ENCODE measurements at places on chromosomes 11 and 22.
A peak's percentile ranks its signal among the peaks of the same experiment; 100 is the strongest.

GRCh38 chr11:7964261-7964660 is 986 bp downstream of the NLRP10 start:
- no peak for DNase-seq

DNA sequence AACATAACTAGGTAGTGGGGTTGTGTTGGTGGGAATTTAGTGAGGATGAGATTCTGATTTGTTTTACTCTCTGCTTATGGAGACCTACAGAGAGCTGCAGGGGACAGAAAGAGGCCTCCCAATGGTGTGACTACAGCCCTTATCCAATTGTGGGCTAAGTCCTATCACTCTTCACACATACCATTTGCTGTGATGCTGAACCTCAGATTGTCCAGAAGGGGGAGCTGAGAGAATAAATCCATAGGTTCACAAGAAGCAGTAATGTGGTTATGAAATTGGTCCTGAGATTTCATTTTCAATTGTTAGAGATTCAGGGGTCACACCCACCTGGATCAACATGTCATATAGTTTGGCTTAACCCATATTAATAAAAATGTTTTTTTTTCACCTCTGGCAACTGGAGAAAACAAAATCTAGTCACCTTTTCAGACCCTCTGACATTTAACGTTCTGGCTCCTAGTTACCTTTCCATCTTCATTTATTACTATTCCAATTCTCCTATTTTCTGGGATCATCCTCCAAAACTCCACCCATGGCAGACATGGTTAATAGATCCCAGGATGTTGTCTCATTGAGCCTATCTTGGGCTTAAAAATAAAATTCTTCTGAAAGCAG is 53.3 kb upstream of the PTPN5 start:
- DNase-seq: peak; percentile 31

DNA sequence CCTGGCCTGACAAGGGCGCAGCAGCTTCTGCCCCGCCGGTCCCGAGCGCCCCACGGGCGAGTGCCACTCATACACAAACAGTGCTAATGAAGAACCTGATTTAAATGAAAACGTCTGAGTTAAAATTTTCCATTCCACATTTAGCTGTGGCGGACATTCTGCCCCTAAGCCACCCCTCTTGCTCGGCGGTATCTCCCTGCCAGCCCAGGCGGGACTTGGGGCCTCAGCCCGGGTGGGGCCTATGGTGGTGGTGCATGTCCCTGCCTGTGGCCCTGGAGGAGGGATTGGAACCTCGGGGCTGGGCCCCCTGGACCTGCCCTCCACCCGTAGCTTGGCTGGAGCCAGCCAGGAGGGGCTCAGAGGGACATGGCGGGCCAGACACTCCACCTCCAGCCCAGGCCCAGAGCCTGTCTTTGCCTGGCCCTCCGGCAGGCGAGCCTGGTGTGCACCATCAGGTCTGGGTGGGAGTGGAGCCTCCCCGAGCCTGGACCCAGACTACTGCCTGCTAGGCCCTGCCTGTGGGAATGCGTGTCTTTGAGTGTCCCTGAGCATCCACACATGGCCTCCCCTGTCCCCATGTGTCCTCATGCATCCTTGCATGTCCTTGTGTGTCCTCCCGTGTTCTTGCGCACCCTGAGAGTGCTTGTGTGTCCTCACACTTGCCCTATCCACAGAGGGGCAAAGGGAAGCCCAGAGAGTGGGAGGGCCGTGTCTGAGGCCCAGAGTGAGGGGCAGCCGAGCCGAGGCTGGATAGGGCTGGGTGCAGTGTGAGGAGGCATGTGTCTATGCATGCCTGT is 4.4 kb downstream of the ZDHHC8 start:
- no peak for DNase-seq

DNA sequence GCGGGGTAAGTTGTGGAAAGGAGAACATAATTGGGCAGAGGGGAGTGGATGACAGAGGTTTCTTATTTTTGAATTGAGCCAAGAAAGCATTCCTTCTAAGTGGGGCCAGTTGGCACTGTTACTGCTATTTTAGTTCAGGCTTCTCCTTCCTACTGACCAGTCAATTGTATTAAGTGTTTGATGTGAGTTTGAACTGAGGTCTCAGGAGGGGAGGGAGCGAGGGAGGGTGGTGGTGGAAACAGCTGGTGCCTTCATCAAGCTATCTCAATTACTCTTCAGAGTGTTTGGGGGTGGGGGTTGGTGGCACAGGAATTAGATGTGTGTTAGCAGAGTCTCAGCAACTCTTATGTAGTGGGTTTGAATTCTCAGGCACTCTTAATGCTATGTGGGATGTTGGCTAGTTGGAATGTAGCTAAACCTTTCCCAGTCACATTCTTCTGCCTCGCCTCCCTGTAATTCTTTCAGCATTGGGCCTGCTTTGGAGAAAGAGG is 14.5 kb downstream of the CTNND1 start:
- peak; percentile 87 for DNase-seq

- DNase-seq: no peak
Measured at GRCh38 chr11:31689559-31689958, 121.6 kb downstream of the PAX6 start.

GRCh38 chr22:24325105-24325757 is 54.6 kb downstream of the SPECC1L start:
- peak; percentile 98 for DNase-seq

DNA sequence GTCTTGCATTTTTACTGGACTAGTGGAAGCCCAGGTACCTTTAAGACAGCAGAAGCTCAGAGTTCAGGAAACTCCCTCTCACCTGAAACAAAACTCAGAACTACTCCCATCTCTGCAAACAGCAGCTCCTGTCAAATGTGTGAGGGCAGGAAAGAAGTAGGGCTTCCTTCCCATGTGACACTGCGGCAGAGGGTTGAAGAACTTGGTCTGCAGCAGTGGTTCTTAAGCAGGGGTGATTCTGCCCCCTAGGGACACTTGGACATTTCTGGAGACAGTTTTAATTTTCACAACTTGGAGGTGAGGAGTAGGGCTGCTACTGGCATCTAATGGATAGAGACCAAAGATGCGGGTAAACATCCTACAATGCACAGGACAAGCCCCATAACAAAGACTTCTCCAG is 63.4 kb downstream of the RCN1 start:
- peak; percentile 52 for DNase-seq

DNA sequence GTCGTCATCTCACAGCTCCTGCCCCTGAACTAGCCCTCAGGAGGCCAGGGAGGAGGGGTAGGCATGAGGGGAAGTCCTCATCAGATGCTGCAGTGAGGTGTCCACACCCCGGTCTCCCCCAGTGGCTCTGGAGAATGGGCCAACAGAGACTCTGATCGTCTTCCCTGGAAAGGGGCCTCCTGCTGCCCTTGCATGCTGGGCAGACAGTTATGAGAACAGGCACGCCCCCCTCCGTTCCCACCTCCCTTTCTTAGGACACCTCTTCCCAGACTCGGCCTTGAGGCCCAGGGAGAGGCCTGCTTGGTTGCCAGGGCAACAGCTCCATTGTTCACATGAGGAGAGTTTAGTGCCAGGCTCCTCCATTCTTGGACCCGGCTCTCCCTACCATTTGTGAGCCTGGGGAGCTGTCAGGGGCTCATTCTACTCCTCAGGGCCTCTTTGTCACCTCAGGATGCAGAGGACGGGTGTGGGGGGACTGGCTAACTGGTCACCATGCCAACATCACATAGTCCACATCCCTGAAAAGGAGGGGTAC is 157.7 kb downstream of the TTC17 start:
- no peak for DNase-seq

GRCh38 chr11:134142536-134142935 is 73.7 kb downstream of the JAM3 start:
- DNase-seq: peak; percentile 56

GRCh38 chr22:48287031-48287430 is 1524.6 kb downstream of the TBC1D22A start:
- no peak for DNase-seq

DNA sequence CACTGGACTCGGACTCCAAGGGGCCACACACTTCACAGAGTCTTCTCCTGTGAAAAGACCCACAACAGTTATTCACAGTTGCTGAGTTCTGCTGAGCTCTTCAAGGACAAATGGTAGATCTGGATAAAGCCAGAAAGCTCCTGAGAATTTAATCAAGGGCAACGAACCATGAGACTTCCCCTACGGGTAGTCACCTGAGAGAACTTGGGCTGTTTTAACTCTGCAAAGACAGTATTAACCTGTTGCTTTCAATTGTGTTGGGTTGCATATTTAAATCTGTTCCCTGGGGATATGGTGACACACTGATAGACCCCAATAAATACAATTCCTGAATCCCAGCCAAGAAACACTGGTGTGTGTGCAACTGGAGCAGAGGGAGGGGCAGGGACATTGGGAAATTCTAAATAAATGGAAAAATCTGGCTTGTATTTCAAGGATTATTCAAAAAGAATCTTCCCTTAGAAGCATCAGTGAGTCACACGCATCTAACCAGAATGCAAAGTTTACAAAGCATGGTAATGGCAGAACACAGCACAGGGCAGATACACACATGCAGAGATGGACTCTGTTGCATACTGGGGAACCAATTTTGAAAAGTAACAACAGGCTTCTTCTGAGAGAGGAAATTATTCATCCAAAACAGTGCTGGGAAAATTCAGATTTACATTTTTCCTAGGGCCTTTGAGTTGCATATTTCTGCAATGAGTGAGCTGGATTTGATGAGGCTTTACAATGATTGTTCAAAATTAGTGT is 4.0 kb downstream of the KCNJ1 start:
- peak; percentile 92 for DNase-seq

DNA sequence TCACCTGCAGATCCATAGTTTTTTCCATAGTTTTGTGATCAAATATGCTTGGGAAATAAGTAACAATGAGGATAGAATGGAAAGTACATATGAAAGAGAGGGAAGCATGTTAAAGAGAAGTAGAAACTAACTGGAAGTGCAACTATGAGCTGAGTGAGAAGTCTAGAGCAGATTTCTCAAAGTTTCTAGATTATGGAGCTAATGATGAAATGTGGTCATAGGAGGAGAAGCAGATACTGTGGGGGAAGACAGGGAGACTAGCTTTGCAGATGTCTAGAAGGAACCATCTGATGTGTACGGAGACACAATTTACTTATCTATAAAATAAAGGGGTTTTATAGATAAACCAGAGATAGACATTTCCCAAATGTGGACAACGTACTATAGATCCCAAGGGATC is 37.1 kb downstream of the RELT start:
- no peak for DNase-seq

GRCh38 chr11:64138398-64138797 is 27.5 kb downstream of the MACROD1 start:
- DNase-seq: no peak

- DNase-seq: peak; percentile 42
Measured at GRCh38 chr11:35141071-35141470, 2.1 kb downstream of the CD44 start.

DNA sequence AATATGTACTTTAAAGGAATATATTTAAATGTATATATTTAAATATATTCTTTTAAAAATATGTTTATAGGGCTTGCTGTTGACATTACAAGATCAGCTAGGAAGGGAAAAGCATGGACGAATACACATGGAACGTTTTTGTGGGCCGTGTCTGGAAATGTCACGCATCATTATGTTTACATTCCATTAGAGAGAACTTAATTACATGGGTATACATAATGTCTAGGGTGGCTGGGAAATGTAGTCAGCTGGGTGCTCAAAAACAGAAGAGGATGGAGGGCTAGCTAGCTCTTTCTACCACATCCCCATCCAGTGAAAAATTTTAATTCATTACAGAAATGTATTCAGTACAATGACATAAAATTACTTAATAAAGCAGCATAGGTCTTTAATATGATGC is 371.2 kb downstream of the DYNC2H1 start:
- no peak for DNase-seq

GRCh38 chr11:47932544-47932943 is 47.8 kb upstream of the PTPRJ start:
- DNase-seq: no peak

- peak; percentile 22 for DNase-seq
Measured at GRCh38 chr11:58958500-58958899, 19.2 kb downstream of the GLYATL1 start.

- DNase-seq: no peak
Measured at GRCh38 chr11:71138737-71139425, 113.5 kb downstream of the SHANK2 start.

- no peak for DNase-seq
Measured at GRCh38 chr11:41920374-41920773, 460.9 kb upstream of the LRRC4C start.

GRCh38 chr22:31350410-31350863 is 4.3 kb upstream of the PATZ1 start:
- DNase-seq: peak; percentile 31

- no peak for DNase-seq
Measured at GRCh38 chr22:47102648-47103047, 340.2 kb downstream of the TBC1D22A start.

DNA sequence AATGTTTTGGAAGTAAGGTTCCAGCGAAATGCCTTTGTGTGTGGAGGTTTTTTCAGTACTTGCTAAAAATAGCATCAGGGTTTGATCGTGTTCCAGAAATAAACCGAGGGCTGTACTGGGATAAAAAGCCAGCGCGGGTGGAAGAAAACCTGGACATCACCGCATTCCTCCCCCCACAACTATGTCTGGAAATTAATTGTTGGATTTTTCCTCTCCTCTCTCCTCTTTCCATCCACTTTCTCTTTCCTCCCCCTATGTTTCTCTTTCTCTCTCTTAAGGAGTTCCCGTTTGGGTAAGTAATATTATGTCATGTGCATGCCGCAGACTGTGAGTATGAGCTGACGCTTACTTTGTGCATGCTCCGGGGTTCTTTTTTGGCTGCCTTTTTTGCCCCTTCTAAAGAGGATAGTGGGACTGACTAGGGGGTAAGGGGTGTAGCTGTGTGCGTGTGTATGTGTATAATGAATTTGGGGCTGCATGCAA is 104.2 kb upstream of the HSD17B12 start:
- peak; percentile 28 for DNase-seq

GRCh38 chr22:47146941-47147340 is 384.5 kb downstream of the TBC1D22A start:
- no peak for DNase-seq

DNA sequence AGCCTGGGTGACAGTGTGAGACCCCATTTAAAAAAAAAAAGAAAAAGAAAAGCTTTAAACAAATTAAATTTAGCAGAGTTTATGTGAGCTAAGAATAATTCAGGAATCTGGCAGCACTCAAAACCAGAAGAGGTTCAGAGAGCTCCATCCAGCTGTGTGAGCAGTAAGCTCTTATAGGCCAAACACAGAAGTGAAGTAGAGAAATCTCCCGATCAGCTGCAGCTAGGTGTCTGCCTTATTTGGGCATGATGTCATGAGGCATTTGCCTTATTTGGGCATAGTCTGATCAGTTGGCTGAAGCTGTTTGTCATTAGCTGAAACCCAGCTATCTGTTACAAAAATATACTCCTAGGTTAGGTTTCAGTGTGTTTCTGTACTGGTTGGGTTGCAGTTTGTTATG is 8.2 kb downstream of the MS4A15 start:
- no peak for DNase-seq

GRCh38 chr11:128260398-128260797 is 327.0 kb downstream of the ETS1 start:
- DNase-seq: no peak

GRCh38 chr11:26287067-26287518 is 44.8 kb upstream of the ANO3 start:
- DNase-seq: no peak

GRCh38 chr11:94150704-94151685 is 22.4 kb downstream of the PANX1 start:
- DNase-seq: peak; percentile 72

Measured in EH (cell line).